ENCODE measurements at places on chromosomes 3 and 15. TPM values are rescaled to one million over a fixed set of nuclear protein-coding genes. Genes with fewer than 3 reads are reported as not detected.

The TGM5 gene
- total RNA-seq: 0.37 TPM

The KLHL6 gene
- 27.8 TPM for total RNA-seq

The AHSG gene
- not detected for total RNA-seq

The CEMIP gene
- total RNA-seq: not detected

The GPR160 gene
- total RNA-seq: 7.4 TPM

The ATR gene
- 33.6 TPM for total RNA-seq

The ARPC4 gene
- total RNA-seq: 321 TPM

The ACTRT3 gene
- 0.66 TPM for total RNA-seq

The TJP1 gene
- not detected for total RNA-seq

The FBXW12 gene
- total RNA-seq: not detected

The RTP1 gene
- total RNA-seq: not detected

The CA12 gene
- not detected for total RNA-seq

The SERPINI2 gene
- total RNA-seq: not detected

The DLEC1 gene
- total RNA-seq: 0.60 TPM

Measured in activated CD8-positive, alpha-beta T cell treated with anti-CD3 and anti-CD28 coated beads, Interleukin-2, amount 10 ng/mL, durations not matched to agents 7 days and 5 days (primary cell).